ENCODE measurements at places on chromosomes 2 and 18.

DNA sequence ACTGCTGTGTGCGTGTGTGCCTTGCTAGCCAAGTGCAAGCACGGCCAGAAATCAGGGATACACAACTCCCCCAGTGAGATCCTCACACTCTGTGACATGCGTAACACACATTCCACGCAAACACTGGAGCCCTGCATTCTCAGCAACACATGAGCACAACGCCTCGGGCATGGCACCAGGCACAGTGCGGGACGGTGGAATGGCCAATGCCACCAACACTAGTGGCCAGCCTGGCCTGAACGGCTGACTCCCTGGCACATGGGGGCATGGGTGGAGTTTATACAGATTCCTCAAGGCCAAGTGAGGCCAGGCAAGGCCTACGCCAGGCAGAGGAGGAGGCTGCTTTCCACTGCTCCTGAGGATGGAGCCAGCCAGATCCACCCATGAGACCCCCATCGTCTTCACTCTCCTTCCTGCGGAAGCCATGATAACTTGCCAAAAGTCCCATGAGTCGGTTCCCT lies 56.2 kb downstream of the ANKMY1 start:
- no peak for DNase-seq

DNA sequence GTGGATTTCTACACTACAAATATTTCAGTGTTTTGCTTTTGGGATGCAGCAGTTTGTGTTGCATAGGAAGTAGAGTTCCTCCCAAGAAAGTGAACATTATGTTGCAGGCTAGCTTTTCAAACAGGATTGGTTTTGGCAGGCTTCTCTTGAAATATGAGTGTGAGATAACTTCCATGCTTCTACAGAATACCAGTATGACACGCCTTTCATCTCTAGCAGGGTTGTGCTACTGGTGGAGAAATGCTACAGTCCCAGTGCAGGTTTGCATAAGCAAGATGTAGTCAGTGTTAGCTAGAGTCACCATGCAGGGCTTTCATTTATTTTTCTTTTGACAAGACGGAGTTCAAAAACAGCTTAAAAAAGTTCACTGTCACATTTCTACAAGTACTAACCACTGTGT lies 17.1 kb upstream of the CAVIN2 start:
- no peak for DNase-seq

- no peak for DNase-seq
Measured at GRCh38 chr2:188919824-188920223, 54.3 kb upstream of the COL3A1 start.

DNA sequence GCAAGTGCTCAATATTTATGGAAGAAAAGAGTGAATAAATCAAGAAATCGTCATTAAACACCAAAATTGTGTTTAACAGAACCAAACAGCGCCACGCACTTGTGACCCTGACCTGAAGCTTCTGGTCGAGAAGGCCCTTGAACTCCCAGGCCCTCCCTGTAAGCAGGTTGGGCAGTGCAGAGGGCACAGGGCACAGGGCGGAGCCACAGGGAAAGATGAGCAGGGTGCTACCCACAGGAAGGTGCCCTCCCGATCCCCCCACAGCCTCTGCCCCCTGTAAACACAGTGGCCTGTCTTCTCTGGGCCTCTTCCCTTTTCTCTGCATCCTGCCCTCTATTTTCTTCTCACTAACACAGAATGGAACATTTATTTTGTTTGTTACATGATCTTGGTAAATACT lies 16.9 kb upstream of the TUBB6 start:
- DNase-seq, result no peak

DNA sequence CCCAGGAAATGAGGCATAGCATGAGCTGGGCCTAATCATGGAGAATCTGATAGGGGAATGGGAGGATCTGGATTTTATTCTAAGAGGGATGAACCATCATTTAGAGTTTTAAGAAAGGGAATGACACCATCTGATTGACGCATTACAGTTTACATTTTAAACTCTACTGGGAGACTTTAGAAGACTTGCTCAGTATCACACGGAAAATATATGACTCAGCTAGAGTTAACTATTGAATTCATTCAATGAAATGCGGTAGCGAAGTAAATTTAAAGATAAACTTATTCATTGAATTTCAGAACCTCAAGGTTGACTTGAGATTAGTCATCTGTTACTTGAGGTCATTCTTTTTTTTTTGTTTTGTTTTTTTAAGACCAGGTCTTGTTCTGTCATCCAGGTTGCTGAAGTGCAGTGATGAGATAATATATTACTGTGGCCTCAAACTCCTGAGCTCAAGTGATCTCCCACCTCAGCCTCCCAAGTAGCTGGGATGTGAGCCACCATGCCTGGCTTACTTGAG lies 25.0 kb downstream of the MC4R start:
- DNase-seq, result no peak

DNA sequence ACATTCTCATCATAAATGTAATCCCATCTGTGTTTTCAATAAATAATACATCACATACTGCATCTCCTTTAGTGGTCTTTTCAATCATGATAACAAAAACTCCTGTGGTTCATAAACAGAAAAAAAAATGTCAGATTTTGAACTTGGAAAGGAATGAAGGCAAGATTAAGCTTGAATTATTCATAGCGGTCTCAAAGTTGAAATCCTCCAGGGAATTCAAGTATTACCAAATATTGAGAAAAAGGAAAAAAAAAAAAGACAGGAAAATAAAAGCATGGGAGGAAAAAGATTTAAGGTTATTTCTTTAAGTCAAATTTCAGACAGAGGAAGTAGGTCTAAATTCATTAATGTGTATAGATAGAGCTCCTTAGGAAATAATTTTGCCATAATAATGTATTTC lies 92.1 kb downstream of the COLEC12 start:
- DNase-seq, result no peak

DNA sequence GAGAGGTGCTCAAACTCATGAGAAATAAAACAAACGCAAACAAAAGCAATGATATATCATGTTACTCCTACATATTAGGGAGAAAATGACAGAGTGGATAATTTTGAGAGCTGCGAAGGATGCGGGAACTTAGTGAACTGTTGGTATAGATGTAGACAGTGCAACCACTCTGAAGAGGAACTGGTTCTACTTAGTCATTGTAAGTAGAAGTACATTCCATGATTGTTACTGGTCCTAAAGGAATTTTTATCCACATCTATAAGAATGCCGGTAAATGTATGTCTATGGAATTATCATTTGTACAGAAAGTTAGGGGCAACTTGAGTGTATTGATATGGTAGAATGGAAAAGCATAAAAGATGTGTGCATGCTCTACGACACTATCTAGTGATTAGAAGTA lies 1238.4 kb downstream of the LRP1B start:
- no peak for DNase-seq

DNA sequence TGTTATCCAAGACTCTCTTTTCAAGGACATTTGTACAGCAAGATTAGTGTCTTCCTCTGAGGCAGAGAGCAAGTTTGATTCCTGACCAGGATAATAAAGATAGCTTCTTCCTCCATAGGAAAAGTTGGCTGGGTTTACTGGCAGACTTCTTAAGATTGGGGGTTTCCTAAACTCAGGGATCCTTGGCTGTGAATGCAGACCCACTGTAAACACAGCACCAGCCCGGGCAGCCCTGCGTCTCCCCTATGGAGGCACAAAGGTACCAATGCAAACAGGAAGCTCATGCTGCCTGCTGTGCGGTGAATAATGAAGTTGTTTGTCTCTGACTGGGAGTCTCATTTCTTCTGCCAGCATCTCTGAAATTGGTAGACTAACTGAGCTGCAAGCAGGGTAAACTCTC lies 96.2 kb upstream of the ARHGAP28 start:
- no peak for DNase-seq

DNA sequence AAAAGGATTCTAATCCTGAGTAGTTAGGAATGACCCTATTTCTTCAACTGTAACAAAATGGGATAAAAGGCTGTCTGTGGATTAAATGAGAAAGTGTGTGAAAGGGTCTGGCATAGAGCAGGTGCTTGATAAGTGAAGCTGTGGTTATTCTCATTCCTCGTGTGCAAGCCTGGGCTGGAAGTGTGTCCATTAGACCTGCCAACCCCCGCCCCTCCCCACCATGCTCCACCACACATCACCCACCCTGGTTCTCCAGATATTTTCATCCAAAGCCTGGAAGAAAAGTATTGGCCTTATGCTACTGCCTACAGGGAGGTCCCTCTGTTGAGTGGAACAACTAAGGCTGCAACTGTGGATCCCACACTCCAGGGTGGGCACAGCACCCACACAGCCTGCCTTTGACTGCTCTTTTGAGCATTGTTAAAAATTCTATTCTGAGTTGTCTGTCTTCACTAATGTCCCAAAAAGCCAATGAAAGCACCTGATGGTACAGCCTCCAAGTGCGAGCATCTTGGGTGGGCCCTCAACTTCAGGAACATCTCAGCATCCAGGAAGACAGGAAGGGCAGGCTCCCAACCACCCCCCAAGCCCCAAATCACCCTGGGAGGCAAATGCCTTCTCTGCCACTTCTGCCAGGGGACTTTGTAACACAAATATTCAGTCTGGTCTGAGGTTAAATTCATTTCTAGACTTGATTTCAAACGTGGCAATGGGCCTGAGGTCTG lies 102.8 kb upstream of the PPP1CB start:
- DNase-seq, result no peak

GRCh38 chr18:2104620-2105462 lies 466.5 kb downstream of the METTL4 start:
- peak; percentile 39 for DNase-seq

DNA sequence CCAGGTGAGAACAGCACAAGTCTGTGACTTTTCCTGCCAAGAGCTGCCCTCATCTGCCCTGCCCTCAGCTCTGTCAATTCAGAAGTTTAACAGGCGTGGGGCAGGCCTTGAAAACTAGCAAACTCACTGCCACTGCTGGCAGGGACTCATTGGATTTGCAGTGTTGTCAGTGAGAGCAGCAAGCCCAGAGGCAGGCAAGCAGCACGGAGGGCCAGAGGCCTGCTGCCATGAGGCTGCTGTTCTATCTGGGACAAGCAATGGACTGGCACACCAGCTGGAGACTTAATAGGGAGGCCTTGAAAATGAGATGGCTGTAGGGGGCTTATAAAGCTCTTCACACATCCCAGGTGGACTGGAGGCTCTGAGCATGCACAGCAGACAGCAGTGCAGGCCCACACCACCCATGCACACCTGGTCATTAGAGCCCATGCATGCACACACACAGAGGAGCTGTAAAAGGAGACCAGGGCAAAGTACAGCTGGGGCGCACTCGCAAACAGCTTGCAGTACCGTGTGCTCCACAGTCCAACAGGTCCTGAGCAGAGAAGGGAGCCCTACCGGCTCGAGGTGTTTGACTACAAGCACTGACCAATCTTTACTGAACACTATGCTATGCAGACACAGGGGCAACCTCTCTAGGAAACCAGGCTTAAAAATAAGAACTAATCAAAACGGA lies 28.7 kb downstream of the MGAT4A start:
- DNase-seq, result no peak

DNA sequence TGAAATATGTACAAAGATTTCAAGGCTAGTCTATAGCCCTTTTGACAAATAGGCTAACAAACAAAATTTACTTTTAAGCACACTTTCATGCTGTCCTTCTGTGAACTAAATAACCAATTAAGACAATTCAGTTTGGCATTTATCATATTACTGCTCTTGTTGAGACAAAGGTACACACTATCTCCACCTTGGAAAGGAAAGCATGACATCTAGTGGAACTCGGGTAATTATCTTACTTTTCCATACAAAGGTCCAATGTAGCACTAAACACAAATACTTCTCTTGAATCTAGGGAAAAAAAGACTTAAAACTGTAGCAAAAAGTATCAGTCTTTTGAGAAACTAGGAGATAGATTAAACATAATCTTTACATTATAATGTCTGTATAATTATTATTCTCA lies 125.0 kb upstream of the CD226 start:
- no peak for DNase-seq

DNA sequence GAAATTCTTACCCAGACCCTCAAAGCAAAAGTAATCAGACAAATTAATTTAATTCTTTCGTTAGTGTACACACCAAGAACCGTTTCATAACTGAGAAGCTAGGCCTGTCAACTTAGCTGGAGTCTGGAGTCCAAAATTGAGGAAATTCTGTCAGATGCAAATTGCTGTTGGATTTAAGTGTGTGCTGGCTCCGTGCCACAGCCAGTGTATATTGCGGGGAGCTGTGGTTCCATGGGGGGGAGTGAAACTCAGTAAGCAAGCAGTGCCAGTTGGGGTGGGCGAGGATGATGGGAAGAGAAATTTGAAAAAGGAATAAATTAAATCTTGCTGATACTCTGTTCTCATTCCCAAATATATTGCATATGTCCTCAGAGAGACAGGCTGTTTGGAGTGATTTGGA lies 4.0 kb downstream of the ARPC2 start:
- no peak for DNase-seq

- DNase-seq, result no peak
Measured at GRCh38 chr2:236238751-236239150, 25.5 kb downstream of the ASB18 start.

DNA sequence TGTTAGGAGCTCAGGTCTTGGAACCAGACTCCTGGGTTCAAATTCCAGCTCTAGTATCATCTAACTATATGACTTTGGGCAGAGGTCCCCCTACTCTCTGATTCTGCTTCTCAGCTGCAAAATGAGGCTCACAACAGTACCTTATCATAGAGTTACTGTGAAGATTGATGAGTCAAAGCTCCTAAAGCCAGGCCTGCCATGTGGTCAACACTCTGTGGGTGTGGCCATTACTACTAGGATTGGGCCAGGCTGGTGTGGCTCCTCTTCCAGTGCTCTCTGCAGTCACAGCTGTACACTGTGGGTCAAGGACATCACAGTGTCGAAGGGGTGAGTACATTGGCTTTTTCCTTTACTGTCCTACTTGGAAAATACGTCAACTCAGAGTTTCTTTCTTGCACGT lies 22.6 kb downstream of the CAPN13 start:
- DNase-seq, result no peak

DNA sequence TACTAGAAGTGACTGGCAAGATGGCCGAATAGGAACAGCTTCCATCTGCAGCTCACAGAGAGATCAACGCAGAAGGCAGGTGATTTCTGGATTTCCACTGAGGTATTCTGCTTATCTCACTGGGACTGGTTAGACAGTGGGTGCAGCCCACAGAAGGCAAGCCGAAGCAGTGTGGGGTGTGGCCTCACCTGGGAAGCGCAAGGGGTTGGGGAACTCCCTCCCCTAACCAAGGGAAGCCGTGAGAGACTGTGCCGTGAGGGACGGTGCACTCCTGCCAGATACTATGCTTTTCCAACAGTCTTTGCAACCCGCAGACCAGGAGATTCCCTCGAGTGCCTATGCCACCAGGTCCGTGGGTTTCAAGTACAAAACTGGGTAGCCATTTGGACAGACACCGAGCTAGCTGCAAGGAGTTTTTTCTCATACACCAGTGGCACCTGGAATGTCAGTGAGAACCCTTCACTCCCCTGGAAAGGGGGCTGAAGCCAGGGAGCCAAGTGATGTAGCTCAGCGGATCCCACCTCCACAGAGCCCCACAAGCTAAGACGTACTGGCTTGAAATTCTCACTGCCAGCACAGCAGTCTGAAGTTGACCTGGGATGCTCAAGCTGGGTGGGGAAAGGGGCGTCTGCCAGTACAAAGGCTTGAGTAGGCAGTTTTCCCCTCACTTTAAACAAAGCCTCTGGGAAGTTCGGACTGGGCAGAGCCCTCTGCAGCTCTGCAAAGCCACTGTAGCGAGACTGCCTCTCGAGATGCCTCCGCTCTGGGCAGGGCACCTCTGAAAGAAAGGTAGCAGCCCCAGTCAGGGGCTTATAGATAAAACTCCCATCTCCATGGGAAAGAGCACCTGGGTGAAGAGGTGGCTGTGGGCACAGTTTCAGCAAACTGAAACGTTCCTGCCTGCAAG lies 40.1 kb downstream of the PLEK start:
- no peak for DNase-seq
